Choroid plexus epithelial cell (primary cell): ENCODE measurements at places on chromosomes 6 and 20.
A peak's percentile ranks its signal among the peaks of the same experiment; 100 is the strongest.

DNA sequence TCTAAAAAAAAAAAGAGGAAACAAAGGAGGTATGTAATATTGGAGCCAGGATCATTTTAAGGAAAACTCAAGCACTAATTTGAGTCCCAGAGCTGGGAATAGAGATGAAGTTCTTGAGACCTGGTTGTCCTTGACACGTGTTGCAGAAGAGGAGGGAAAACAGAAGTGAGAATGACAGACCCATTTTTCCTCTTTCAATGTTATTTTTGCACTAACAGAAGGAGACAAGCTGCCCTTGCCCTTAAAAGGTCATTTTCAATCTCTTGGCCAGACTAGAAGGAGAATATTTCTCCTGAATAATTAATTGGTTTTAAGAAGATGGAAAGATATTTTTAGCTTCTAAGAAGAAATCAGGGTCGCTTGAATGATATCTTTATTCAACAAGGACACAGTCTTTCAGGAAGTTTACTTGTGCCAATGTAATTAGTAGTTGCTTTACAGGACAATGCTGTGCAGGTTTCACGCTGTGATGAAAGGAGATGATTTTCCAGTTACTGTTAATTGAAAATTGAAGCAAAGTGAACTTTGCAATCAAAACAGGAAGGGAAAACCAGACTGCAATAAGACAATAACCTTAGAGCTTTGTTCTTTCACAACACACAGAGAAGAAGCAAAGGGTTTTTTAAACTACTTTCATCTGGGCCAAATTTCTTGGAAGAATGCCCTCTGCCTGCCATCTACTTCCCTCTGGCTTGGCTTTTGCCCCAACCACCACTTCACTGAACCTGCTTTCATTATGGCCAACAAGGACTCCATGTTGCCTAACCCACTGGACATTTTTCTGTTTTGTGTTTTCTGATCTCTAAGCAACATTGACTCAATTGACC is 107.8 kb upstream of the SHLD1 start:
- peak; percentile 56 for DNase-seq

GRCh38 chr20:63454731-63455567 is 17.5 kb downstream of the KCNQ2 start:
- no peak for DNase-seq

DNA sequence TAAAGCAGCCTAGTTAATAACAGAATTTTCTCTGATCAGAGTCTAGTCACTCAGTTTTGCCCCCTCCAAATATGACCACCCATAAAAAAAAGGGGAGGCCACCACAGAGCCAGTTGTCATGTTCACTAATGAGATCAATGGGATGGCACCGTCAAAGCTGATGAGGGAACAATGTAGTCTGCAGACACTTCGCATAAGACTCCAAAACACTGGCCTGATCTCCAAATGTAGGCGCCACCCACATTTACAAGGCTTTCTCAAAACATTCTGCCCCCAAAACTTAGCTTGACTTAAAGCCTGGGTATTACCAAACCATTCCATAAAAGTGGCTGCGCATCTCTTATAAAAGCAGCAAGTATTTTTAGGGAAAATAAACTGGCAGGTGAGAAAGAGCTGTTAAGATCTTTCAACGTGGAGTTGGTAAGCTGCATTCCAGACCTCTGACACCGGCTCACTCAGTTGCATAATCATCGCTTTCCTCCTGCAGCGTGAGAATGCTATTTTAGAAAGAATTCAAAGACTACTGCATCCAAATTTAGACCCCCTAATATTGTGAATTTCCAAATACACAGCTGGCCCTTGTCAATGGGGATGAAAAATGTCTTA is 59.3 kb downstream of the TBC1D7 start:
- peak; percentile 87 for DNase-seq

DNA sequence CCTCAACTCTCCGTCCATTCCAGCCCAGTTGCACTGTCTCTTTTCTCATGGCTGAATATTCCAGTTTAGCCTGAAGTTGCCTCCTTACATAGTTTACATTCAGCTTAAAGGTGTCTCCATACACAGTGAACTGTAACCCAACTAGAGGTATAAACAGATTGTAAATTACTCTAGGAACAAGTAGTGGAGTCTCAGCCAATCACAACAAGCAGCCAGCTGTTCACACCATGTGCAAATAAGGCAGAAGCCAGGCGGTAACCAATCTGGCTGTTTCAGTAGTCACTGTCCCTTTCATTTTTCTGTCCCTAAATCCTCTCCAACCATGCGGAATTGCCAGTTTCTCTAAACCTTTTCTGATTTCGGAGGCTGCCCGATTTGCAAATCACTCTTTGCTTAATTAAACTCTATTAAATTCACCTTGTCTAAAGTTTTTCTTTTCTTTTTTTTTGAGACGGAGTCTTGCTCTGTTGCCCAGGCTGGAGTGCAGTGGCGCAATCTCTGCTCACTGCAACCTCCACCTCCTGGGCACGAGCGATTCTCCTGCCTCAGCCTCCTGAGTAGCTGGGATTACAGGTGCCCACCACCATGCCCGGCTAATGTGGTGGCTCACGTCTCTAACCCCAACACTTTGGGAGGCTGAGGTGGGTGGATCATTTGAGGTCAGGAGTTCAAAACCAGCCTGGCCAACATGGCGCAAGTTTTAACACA is 37.6 kb upstream of the GFOD1 start:
- DNase-seq: no peak

- no peak for DNase-seq
Measured at GRCh38 chr20:40869218-40870147, 159.1 kb upstream of the TOP1 start.

DNA sequence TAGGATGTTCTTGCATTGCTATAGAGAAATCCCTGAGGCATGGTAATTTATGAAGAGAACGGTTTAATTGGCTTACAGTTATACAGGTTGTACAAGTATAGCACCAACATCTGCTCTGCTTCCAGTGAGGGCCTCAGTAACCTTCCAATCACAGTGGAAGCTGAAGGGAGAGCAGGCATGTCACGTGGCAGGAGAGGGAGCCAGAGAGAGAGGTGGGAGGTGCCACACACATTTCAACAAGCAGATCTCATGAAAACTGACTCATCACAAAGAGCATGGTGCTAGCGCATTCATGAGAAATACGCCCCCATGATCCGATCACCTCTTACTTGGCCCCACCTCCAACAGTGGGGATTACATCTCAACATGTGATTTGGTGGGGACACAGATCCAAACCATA is 871.2 kb downstream of the TFAP2A start:
- no peak for DNase-seq

GRCh38 chr6:21270636-21271201 is 322.8 kb upstream of the SOX4 start:
- no peak for DNase-seq
